ENCODE measurements at places on chromosomes 11 and 22.

- DNase-seq = peak; percentile 16
These were observed 30.6 kb upstream of the TMPRSS4 start for GRCh38 chr11:118046051-118046963.

GRCh38 chr11:127612607-127613006 lies 612.0 kb upstream of the KIRREL3 start:
- no peak for DNase-seq

DNA sequence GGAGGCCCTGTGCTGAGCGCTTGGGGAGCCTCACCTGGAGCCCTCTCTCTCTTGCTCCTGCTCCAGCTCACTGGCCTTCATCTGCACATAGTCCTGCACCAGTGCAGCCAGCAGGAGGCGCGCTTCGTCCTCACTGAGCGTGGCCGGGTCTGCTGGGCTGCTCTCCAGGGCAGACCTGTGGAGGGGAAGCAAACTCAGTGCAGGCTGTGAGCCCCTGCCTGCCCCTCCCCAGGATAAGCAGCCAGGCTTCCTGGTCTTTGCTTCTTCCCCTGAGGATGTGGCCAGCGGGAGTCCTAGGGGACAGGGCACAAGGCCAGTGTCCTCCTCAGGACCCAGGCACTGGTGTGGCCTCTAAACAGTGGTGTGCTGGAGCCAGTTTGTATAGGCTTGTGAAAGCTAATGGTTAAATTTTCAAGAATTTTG lies 2.2 kb downstream of the CALCA start:
- no peak for DNase-seq

- no peak for DNase-seq
These were observed 81.3 kb downstream of the SERGEF start for GRCh38 chr11:17931595-17931994.
